ENCODE measurements at places on chromosomes 2 and 18. TPM values are rescaled to one million over a fixed set of nuclear protein-coding genes. Genes with fewer than 3 reads are reported as not detected.

DNA sequence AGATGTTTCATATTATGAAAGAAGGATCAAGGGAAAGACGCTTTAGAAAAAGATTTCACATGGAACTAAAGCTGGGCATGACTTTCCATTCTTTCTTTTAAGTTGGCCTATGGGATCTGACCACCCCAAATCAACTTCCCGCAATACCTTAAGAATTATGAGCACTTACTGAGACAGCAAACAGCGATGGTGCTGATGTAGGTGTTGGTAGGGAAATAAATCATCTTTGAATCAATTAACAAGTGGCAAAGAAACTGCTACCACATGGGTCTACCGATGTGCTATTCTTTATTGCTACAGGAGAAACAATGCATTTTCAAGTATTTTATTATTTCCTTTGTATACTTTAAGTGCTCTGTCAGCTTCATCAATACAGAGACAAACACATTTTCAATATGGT is 239.6 kb downstream of the PIEZO2 start:
- no peaks in the 10 kb centered on the region for H3K27me3 ChIP-seq
- no peak overlapping the region for H3K4me3 ChIP-seq
- H3K36me3 ChIP-seq: no peaks in the 10 kb centered on the region
- H3K27ac ChIP-seq: no peak overlapping the region
- no peak for DNase-seq

GRCh38 chr2:9191041-9191481 is 15.6 kb upstream of the ASAP2 start:
- H3K4me3 ChIP-seq: no peak overlapping the region
- H3K27me3 ChIP-seq: no peaks in the 10 kb centered on the region
- H3K36me3 ChIP-seq: no peaks in the 10 kb centered on the region
- peaks cover 18% of the 10 kb centered on the region for H3K4me1 ChIP-seq
- H3K27ac ChIP-seq: no peak overlapping the region

DNA sequence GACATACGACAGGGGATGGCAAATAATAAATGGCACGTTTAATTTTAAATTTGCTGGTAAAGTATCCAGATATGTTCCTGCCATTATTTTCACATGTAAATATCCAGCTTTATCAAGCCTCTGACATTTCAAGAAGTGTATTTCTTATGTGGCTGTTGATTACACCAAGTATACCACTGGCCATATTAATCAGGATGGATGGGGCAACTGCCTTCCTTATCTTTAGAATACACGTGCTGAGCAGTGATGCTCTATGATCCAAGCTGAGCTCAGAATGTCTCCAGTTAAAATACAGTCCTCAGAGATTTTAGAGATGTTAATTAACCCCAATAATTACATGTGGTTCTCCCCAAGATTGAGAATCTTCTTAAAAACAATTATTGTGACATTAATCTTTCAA is 38.3 kb upstream of the RAPGEF4 start:
- no peak overlapping the region for H3K27ac ChIP-seq
- peaks cover under 1% of the 10 kb centered on the region for H3K27me3 ChIP-seq
- peaks cover 27% of the 10 kb centered on the region for H3K4me1 ChIP-seq

DNA sequence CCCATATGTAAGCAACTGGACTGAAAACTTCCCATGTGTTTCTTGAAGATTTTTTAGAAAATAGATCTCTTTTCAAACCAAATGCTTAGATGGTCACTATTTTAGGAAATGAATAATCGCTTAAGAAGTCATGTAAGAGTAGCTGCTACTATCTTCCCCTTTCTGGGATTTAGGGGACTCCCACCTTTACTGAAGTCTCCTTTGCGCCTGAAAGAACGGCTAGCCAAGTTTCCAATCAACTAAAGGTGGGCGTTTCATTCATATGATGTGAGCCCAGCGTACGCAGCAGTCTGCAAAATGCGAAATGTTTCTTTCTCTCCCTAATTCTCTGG is 1.1 kb downstream of the DIPK1C start:
- no peak for DNase-seq
- peaks cover 100% of the 10 kb centered on the region for H3K27me3 ChIP-seq
- peaks cover 8% of the 10 kb centered on the region for H3K4me1 ChIP-seq
- H3K27ac ChIP-seq: no peak overlapping the region

The ING5 gene
- 29.3 TPM for total RNA-seq

The CKAP2L gene
- total RNA-seq: 42.5 TPM

The PRKD3 gene
- 33.4 TPM for total RNA-seq

The TUBA3D gene
- not detected for total RNA-seq

- H3K36me3 ChIP-seq: no peaks in the 10 kb centered on the region
- no peak overlapping the region for H3K27ac ChIP-seq
- H3K4me3 ChIP-seq: no peak overlapping the region
- DNase-seq: no peak
- no peaks in the 10 kb centered on the region for H3K4me1 ChIP-seq
These were observed 219.7 kb upstream of the STK17B start for GRCh38 chr2:196391149-196391479.

Data from Calu3 (cell line).